ENCODE measurements at places on chromosomes 2 and 18.

DNA sequence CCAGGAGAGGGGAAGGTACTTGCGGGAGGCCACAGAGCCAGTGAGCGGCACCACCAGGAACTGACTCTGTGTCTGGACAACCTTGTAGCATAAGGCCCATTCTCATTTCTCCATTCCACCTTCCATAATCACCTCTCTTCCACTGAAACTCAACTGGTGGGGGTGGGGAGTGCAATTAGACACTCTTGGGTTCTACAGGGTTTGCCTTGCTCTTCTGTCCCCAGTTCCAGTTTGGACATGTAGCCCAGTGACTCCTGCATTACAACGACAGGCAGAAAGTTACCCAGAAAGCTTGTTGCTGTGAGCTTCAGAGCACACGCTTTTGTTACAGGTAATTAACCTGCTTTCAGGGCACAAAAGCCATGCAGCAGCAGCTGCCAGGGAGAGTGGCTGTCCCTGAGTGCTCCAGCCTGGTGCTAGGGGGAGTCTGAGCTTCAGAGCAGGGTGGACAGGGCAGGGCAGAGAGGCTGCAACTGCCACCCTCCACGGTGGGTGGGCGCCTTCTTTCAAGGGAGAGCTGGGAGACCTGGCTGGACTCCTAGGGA lies 65.2 kb downstream of the COPS8 start:
- no peak for DNase-seq

GRCh38 chr2:11343650-11344341 lies 640 bp downstream of the ROCK2 start:
- peak; percentile 53 for DNase-seq

- DNase-seq, result no peak
Measured at GRCh38 chr2:147222506-147222905, 622.3 kb upstream of the ACVR2A start.

DNA sequence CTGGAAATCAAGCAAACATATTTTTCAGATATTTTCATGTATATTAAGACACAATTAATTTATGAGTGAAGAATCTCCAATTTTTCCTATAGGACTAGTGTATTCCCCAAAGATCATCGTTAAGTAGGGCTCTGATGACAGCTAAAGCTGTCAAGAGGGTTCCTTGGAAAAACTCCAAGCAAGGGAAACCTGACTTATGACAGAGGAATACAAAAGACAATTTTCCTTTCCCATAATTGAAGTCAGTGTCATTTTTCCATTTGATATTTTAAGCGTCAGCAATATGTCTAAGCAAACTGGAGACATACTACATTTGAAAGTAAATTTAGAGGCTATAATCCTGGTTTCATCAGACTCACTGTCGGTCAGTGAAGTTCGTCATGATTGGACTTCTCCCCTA lies 36.1 kb downstream of the RIT2 start:
- peak; percentile 79 for DNase-seq

DNA sequence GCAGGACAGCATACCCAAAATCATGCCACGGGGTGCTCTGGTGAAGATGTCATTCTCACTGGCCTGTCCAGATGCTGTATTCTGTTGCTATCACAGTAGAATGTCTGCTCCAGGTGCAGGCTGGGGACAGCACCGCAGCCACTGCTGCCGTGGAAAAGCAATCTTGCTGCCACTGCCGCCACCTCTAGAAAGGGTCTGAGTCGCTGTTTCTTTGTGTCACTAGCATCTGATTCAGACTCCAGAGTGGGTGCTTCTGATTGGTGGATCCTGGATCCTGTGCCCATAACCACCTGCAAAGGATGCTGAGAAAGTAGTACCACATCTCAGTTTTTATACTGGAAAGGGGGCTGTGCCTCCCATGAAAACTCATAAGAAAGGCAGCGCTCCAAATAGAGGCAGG lies 45.3 kb upstream of the CTLA4 start:
- DNase-seq, result no peak

DNA sequence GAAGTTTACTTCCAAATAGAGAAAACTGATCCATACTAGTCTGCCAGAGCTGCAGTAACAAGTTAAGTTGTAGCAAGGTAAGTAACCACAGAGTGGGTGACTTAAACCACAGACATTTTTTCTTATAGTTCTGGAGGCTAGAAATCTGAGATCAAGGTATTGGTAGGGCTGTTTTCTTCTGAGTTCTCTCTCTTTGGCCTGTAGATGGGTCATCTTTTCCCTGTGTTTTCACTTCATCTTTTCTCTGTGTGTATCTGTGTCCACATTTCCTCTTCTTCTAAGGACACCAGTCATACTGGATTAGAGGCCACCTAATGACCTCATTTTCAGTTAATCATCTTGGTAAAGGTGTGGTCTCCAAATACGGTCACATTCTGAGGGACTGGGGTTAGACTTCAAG lies 142.9 kb upstream of the MEX3C start:
- no peak for DNase-seq
